ENCODE measurements at places on chromosomes 3 and 15.

DNA sequence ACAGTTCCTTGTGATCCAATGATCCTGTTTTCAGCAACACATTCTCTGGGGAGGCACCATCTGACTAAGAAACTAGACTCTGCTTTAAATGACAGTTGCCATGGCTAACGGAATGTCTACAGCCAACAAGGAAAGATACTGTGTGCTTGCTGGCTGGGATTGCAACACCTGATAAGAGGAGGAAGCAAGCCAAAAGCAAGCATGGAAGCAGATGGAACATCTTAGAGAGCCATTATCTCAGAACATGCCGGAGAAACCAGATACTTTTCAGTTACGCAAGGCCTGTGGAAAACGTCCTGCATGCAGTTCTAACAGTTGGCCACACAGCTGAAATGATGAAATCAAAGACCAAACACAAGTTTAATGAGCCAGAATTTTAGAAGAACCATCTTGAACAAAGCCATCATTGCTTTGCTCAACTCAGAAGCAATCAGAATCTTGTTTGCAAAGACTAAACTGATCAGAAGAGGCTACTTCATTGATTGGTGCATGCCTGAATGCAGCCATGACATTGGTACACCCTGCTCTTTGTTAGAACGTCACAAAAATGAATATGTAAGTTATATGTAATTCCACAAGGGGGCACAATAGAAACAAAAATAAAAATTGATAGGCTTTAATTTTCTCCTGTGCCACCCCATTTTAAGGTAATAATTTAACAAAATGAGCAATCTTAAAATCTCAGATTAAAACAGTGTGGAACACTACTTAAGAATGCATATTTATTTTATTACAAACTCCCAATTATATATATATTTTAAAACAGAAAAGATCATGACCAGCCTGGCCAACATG lies 50.8 kb downstream of the GXYLT2 start:
- DNase-seq = peak; percentile 62

- peak; percentile 28 for DNase-seq
These were observed 310.5 kb upstream of the TPM1 start for GRCh38 chr15:62732078-62732477.

- no peak for DNase-seq
These were observed 75.7 kb upstream of the FBN1 start for GRCh38 chr15:48721061-48721810.

- no peak for DNase-seq
These were observed 77.2 kb downstream of the RTP4 start for GRCh38 chr3:187445356-187445755.

DNA sequence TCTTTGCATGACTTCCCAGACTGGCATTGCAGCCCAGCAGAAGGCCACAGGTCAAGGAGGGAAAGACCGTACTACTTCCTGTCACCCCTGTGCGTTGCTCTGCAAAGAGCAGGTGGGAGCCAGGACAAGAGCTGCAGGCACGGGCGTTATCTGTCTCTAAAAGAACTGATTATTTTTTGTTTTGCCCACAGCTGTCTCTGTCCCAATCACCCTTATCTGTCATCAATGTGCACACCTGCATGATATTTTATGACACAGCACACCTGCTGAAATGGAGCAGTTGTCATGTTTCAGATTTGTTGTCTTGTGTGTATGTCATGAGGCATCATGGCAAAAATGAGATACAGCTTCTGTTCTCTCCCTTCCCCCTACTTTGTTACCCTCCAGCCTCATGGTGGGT lies 58.8 kb downstream of the SLCO3A1 start:
- no peak for DNase-seq

GRCh38 chr3:32181365-32181764 lies 57.1 kb upstream of the CMTM8 start:
- no peak for DNase-seq

DNA sequence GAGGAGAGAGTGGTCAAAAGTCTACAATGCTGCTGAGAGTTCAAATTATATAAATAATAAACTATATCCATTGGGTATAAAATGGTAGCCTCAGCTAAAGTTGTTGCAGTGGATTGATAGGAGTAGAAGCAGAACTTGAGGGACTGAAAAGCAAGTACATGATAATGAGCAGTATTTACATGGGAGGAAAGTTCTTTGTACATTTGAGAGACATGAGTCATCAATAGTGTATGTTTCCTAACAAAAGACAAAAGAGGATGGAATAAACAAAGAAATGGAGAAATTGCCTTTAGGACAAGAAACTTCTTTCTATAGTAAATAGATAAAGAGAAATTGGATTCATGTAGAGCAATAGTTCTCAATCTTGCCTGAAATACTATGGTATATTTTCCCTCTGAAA lies 110.0 kb upstream of the PLSCR5 start:
- peak; percentile 6 for DNase-seq

DNA sequence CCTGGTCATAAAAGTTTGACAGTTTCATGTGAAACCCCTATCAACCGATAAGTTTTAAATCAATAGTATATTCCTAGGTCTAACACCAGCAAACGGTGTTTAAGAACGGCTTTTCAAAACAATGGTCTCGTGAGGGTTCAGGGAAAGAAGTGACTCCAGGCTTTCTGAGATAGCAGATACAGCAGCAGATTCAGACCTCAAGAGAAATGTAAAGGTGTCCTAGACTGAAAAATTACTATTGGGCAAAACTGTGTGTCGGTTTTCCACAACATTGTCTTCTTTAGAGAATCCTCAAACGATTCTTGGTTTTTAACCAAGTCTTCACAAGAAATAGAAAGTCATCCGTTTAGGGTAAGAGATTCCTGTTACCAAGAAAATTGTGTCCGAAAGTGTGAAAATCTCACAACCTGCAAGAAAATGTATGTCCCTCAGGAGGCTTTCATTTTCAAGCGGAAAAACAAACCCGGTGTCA lies 1.2 kb downstream of the SETD2 start:
- no peak for DNase-seq

DNA sequence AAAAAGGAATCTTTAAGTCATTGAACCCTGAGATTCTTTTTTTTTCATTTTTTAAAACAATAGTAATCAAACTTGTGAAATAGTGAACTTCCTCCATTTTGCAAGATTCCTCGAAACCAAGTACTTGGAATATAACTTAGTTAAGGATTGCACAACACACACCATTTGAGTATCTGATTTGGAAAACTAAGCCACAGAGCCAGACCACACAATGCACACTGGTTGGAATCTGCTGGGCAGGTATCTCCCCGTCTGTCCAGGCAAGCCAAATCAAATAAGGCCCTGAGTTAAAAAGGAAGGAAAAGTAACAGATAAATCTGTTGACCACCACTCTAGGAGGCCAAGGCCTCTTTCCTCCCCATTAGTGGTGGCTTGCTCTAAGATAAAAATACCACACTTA lies 177.5 kb upstream of the ICE2 start:
- no peak for DNase-seq

DNA sequence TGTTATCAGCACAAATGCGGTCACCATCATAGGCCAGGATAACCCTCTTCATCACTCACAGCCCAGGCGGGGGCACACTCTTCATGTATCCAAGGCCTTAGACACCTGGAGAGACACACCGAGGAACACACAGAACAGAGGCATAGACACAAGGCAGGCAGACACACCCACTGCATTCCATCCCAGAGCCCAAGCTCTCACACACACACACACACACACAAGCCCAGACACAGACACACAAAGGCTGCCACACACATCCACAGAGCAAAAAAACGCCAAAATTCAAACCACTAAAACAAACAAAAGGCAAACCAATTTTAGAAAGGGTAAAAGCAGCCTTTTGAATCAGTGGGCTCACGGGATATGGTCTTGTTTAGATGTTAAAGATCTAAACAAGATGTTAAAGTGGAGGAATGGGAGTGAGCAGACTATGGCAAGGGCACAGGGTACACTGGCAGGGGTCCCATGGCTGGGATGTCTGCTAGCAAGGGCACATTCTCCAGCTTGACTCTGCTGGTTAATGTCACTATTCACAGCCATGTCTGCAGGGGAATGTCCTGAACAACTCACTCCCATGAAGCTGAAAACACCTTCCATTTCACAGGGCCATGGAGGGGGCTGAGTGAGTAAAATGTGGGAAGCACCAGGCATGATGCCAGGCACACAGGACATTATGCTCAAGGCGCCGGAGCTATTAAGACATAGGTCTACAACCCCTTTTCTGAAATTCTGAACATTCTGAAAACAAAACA lies 14.9 kb upstream of the CRABP1 start:
- DNase-seq = no peak

DNA sequence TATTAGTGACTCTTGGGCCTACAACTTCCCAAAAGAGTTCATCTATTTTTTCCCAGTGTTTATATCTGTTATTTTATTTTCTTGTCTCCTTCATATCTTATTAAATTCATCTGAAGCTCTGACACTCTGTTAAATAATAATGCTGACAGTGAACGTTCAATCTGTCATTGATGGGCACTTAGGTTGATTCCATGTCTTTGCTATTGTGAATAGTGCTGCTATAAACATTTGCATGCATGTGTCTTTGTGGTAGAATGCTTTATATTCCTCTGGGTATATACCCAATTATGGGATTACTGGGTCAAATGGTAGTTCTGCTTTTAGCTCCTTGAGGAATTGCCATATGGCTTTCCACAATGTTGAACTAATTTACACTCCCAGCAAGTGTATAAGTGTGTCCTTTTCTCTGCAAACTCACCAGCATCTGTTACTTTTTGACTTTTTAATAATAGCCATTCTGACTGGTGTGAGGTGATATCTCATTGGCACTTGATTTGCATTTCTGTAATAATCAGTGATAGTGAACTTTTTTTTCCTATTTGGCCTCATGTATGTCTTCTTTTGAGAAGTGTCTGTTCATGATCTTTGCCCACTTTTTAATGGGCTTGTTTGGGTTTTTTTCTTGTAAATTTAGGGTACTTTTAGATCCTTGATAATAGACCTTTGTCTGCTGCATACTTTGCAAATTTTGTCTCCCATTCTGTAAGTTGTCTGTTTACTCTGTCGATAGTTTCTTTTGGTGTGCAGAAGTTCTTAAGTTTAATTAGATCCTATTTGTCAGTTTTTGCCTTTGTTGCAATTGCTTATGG lies 122.5 kb downstream of the LEKR1 start:
- DNase-seq = peak; percentile 69

DNA sequence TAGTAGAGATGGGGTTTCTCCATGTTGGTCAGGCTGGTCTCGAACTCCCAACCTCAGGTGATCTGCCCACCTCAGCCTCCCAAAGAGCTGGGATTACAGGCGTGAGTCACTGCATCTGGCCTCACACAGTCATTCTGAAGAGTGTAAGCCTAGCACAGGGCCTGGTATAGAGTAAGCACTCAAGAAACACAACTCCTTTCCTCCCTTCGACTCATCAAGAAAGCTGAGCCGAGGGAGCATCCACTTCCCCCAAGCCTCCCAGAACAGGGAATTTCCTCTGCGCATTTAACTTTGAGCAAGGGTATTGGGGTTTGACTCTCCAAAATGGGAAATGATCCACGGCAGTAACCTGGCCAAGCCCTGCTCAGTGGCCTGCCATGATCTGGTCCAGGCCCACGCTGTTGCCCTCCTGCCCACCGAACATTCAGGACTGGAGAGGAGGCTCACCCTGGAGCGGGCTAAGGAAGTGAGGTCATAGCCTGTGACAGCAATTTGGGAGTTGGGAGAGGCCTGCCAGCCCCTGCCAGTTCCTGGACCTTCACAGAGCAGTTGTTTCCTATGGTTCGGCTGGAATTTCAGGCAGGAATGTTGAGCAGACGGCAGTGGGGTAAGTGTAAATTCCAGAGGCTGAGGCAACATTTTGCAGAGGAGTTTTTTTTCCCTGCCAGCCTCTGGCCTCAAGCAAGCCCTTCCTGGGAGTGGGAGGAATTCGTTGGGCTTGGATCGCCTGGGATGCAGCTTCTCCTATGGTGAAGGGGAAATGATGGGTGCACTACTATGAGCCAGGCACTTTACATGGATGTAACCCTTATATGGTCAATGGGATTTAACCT lies 21.2 kb upstream of the SMAD3 start:
- DNase-seq = no peak

DNA sequence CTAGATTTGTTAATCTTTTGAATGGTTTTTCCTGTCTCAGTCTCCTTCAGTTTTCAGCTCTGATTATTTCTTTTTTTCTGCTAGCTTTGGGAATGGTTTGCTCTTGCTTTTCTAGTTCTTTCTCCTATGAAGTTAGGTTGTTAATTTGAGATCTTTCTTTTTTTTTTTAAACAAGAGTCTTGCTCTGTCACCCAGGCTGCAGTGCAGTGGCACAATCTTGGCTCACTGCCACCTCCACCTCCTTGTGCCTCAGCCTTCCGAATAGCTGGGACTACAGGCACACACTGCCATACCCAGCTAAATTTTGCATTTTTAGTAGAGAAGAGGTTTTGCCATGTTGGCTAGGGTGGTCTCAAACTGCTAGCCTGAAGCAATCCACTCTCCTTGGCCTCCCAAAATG lies 56.7 kb downstream of the UQCC5 start:
- DNase-seq = no peak

GRCh38 chr3:172516318-172517214 lies 6.7 kb downstream of the TNFSF10 start:
- DNase-seq = no peak

- DNase-seq = no peak
These were observed 720 bp upstream of the TNIK start for GRCh38 chr3:171460725-171461524.
